ENCODE measurements at places on chromosomes 11 and 22. TPM values are rescaled to one million over a fixed set of nuclear protein-coding genes. Genes with fewer than 3 reads are reported as not detected.

The TMPRSS5 gene
- not detected for total RNA-seq

DNA sequence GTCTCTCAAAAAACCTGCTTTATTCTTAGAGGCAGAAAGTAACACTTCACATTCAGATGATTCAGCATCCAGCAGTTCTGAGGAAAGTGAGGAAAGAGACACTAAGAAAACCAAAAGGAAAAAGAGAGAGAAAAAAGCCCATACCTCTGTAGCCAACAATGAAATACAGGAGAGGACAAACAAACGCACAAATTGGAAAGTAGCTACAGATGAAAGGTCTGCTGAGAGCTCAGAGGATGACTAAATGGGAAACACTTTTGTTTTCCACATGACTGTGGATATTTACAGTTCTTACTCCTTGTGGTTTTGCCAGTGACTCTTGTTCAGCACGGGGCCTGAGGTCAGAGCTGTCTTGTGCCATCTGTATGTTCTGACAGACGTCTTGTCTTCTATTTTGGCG, 3.8 kb downstream of the TIMM8B start:
- DNase-seq: peak; percentile 29

DNA sequence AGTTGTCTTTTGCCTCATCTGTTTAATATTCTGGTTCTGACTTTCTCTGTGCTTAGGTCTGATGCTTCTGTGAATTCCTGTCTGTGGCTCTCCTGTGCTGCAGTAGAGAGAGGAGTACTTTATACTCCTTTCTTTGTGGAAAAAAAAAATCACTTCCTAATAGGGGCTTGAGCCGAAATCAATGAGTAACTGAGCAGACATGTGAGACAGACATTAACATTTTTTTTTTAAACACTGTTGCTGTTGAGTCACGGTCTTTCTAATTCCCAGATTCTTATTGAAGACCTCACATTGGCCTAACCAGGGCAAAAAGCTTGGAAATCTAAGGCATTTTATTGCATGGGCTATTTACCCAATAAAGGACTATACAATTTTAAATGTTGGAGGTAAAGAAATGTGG, 86.1 kb downstream of the GRM5 start:
- DNase-seq: no peak

DNA sequence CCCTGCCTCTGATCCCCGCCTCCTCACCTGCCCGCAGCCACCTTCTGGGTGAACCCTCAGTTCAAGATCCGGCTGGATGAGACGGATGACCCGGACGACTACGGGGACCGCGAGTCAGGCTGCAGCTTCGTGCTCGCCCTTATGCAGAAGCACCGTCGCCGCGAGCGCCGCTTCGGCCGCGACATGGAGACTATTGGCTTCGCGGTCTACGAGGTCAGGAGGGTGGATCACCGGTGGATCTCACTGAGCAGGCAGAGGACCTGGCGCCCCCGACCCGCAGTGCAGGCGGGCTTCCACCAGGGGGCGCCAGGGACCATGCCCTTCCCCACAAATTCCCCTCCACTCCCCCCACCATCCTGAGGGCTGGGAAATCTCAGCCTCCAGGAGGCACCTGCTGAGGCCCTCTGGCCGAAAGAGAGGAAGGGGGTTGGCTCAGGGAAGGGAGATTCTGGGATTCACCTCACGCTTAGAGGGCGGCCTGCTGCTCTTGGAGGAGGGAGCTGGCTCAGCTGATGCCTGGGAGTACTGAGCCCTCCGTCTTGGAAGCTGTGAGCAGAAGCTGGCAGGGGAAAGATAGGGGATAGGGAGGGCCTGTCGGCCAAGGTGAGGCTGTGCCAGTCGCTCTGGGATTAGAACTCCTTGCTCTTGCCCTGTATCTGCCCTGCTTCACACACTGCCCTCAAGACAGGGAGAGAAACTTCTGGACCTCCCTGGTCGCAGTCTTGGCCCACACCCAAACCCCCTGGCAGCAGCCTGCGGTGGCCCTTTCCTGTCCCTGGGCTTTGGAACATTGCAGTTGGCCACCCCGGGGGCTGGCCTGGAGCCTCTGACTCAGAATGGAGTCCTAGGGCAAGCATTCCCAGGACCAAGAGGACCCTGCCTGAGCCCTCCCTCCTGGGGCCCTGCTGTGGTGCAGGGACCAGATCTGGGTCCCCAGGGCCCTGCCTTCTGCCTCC, 23.2 kb downstream of the CAPN1 start:
- no peak for DNase-seq

GRCh38 chr11:93510196-93510873, 32.9 kb downstream of the SMCO4 start:
- DNase-seq: no peak

DNA sequence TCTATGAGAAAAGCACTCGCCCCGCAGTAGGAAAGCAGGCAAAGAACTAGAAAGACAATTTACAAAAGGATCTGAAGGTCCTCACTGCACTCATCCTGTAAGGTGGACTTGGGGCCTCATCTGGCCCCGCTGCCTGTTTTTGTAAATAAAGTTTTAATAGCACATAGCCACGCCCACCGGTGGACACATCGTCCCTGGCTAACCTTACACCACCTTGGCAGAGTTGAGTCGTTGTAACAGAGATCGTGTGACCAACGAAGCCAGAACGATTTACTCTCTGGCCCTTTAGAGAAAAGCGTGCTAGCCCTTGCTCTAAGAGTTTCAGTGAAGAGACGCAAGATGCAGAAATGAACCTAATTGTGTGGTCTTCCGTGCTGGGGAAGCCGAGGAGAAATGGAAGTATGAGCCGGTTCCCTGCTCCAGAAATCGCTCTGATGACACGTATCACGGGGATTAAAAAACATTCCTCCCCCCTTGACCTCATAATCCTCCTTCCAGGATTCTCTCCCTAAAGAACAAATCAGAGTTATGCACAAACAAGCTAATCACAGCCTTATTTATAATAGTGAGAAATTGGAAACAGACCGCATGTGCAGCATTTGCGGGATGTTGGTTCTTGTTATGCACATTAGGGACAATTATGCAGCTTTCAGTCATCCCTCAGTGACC, 80.1 kb downstream of the CDKN1C start:
- no peak for DNase-seq

DNA sequence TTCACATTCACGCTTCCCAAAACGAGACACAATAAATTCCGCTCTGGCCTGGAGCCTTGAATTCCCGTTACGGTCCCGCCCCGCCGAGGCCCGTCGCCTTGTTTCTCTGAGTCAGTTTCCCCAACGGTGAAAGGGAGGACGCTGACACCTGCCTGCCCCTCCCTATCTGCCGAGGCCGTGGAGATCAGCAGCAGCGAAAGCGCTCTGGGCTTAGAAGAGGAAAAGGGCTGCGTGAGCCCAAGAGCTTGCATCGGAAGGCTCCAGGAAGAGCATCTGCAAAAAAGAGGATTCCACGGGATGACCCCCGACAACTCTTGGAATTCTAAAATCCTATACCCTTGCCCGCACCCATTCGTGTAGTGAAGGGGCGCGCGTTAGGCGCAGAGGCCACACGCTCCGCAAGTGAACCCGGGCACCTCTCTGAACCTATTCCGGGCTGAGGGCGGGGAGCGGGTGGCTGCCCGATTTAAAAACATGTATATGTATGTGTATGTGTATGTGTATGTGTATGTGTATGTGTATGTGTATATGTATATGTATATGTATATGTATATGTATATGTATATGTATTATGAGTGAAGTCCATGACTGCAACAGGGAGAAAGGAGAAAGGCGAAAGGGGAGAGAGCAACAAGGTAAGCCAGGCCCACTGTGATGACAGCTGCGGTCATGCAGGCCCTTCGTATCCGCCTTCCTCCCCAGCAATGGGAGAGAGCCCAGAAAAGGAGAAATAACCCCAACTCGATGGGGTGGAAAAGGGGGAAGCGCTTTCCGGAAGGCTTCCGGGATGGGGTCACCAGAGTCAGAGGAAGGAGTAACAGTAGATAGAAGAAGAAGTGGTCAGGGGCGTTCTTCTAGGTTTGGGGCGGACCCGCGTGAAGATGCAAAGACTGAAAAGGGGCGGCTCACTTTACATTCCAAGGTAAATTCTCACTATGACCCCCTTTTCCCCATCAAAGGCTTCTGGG, 948 bp upstream of the MRTFA start:
- DNase-seq: no peak

The FAM181B gene
- total RNA-seq: not detected

DNA sequence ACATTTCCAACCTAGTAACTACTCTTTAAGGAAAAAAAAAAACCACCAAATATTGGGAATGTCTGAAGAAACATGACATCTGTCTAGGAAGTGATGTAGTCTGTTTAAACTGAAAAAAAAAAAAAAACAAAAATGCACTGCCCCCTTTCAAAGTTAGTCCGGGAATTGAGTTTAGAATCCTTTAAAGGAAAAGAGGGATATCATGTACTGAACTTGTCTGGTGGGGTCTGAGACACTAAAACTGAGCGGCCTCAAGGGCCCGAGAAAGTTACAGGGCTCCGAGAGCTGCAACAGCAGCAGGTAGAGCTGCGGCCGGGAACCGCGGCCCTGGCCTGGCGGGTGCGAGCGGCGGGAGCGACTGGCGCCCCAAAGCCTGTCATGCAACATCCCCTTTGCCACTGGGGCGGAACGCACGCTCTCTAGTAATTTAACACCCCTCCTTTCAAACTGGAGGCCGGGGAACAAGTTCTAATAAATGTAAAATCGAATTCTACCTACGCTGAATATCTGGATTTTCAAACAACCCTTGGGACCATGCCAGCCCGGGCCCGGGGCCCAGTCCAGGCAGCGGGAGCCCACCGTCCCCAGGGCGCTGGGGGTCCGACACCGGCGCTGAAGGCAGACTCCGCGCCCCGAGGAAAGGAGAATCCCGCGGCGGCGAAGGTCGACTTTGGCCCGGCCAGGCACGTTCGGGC, 736 bp downstream of the RDX start:
- DNase-seq: peak; percentile 63

The LARGE2 gene
- not detected for total RNA-seq

DNA sequence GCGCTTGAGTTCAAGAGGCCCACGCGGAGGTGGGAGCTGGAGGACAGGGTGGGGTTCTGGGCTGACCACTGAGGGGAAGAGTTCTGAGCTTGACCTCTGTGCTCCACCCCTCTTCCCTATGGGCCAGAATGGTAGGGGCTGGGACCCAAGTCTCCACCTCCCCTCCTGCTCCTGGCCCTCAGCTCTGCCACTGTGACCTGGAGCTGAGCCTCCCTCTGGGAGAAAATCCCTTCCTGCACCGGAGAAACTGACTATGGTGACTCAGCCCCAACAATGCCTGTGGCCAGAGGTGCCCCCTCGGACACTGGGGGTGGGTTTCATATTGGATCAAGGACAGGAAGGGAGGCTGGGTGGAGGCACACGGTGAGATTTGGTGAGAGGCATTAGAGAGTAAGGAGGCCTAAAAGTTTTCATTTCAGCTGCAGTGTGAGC, 23.0 kb downstream of the RELT start:
- no peak for DNase-seq

- DNase-seq: no peak
Observed at GRCh38 chr11:16603245-16603644, 135.2 kb upstream of the C11orf58 start.

GRCh38 chr11:122038543-122038942, 77.5 kb downstream of the BLID start:
- peak; percentile 14 for DNase-seq

The NAV2 gene
- 5.0 TPM for total RNA-seq

The C11orf86 gene
- not detected for total RNA-seq

GRCh38 chr11:130181295-130182272, 22.0 kb downstream of the ST14 start:
- peak; percentile 40 for DNase-seq

The MYBPC3 gene
- total RNA-seq: not detected

DNA sequence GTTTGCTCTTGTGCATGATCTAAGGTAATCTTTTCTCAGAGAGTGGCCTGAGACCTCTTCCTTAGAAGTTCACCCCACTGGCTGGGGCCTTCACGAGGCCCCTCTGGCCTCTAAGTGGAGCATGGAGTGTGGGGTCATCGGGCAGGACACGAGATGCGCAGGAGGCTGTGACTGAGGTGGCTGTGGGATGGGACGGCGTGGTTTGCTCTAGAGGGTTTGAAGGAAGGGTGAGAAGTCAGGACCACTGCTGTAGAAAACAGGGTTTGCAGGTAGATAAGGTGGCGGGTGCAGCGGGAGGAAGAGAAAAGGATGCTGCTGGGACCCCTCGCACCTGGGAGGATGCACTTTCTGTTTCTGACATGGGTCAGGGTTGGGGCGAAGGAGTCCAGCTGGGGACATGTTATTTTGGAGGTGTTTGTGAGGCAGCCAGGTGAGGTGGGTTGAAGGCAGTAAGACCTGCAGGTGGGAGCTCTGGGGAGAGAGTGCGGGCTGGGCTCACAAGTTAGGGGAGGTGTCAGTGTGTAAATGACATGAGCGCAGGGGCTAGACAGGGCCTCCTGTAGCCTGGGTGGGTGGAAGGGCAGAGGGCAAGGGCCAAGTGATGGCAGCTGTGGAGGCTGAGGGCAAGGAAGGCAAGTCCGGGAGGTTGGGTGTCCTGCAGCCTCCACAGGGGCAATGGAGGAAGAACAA, 62.5 kb downstream of the KCNQ1 start:
- DNase-seq: no peak

The HTR3A gene
- total RNA-seq: not detected

- DNase-seq: no peak
Observed at GRCh38 chr11:73961321-73961720, 10.5 kb downstream of the DNAJB13 start.

The OR56A1 gene
- total RNA-seq: not detected

- no peak for DNase-seq
Observed at GRCh38 chr11:4048340-4048739, 46.3 kb upstream of the RRM1 start.

The CBX6 gene
- 9.1 TPM for total RNA-seq

The RAB3IL1 gene
- total RNA-seq: 2.8 TPM

GRCh38 chr11:128053981-128054931, 533.1 kb downstream of the ETS1 start:
- peak; percentile 56 for DNase-seq

DNA sequence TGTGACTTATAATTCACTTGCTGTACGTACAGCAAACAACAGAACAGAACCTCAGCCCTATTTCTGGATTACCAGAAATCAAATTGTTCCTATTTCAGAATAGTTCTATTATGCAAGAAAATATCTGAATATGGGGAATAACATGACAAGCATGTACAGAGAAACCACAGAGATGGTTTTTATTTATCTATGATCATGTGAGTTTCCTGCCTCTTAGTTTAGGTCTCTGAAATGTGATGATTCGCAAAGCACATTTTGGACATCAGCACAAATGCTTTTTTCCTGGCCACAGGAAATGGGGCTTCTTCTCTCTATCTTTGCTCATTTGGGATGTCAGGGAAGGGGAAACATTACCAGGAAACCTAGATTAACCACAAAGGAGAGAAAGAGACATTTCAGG, 266.7 kb upstream of the CTSC start:
- DNase-seq: no peak

DNA sequence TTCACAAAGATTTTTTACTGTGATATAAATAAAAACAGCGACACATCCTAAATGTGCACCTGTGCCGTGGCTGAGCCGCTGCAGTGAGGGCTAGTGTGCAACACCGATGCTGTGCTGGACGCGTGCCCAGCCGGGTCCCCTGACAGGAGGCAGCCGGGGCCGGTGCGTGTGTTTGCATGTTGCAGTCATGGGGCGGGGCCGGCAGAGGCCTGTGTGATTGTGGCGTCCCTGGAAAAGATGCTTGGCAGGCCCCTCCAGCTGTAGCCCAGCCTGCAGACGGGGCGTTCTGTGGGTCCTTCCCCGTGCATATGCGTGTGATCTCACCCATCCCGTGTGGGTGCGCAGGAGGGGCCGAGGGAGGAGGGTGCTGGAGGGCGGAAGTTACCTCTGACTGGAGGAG, 30.6 kb downstream of the MUC6 start:
- no peak for DNase-seq

Measured in MG63 (cell line).